ENCODE measurements at places on chromosomes 2 and 18.

GRCh38 chr18:10454681-10455557 lies 484 bp downstream of the APCDD1 start:
- no peak for DNase-seq

DNA sequence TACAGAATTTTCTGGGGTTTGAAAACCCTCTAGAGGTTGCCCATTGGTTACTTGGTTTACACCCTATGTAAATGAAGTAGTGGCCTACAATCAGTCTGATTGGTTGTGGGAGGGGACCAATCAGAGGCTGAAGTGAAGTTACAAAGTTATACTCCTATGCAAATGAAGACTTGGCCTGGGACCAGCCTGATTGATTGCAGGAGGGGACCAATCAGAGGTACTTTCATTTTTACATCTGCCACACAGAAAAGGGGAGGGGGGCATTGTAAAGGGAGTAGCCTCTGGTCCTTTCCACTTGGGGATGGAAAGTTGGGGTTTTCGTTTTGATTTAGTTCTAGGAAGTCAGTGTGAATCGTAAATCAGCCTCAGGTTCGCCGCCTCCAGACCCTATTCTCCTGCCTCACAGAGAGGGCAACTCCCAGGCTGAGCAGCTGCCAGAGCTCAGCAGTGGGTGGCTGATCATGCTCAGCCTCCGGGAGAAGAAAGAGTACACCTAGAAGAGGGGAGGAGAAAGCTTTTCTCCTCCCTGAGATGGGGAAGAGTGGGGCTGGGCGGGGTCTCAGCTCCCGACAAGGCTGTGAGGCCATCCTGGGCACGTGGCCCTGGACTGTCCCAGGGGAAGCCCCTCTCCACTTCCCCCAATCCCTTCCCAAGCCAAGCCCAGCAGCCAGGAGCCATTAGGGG lies 372.5 kb downstream of the GALR1 start:
- DNase-seq = no peak

DNA sequence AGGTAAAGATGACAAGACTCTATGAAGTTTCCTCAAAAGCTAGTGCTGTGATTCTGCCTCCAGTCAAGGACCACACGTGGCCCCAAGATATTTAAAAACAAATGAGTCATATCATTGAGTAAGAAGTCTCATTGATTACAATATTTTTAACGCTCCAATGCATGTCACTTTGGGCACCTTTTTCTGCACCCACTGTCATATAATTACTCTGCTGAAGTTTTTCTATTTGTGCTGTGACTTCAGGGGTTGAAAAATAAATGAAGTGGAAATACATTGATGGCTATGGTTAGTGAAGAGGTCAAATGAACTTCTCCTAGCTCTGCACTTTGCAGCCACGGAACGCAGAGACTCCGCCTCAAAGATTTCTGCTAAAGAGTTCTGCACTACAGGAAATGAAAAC lies 344.3 kb upstream of the KYNU start:
- DNase-seq = no peak

- no peak for DNase-seq
Observed at GRCh38 chr2:222672068-222672401, 577 bp downstream of the MOGAT1 start.

DNA sequence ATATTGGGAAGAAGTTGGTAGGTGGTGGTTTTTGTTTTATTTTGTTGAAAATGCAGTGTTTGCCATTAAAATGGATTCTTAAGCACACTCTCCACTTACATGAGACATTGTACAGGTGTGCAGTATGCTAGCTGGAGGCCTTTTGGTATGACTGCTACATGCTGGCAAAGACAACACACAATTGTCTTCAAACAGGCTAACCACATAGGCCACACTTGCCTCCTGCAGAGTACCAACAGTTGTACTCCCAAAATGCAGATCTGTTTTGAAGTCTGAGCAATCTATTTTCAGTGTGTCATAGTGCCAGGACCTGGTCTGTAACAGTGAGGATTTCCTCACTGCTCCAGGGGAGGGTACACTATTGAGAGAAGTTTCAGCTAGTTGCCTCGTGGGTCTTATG lies 213.6 kb downstream of the ZRANB3 start:
- no peak for DNase-seq

DNA sequence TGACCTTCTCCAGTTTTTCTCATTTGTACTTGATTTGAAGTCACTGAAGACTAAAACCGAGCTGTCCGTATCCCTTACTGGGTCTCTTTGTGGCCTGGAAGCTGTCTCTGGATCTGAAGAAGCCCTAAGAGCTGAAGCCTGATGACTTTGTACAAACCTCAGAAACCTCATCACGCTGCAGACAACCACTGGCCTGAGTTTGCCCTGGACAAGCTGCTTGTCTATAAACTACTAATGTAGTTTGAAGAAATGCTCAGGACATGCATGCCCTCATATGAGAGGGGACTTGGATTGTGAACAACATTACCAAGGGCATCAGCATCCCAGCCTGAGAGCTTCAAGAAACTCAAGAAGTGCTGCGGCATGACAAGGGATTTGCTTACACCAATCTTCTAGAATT lies 79.3 kb upstream of the CBLN2 start:
- no peak for DNase-seq

- DNase-seq = no peak
Observed at GRCh38 chr2:47083886-47084687, 71.0 kb downstream of the STPG4 start.

DNA sequence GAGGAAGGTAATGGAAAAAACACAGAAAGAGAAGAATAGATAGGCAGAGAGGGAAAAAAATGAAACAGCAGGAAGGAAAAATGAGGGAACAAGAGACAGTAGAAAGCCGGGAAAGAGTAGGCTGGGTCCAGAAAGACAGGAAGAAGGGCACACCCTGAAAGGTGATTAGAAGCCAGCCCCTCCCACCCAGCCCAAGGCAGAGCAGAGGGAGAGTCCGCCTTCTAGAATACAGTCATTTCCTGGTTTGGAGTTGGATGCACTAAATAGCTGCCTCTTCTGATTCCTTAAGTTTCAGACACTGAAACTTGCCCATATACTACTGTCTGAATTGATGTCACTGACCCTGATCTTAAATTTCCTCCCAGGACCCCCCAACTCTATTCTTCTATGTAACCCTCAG lies 17.9 kb upstream of the DSG3 start:
- DNase-seq = no peak

DNA sequence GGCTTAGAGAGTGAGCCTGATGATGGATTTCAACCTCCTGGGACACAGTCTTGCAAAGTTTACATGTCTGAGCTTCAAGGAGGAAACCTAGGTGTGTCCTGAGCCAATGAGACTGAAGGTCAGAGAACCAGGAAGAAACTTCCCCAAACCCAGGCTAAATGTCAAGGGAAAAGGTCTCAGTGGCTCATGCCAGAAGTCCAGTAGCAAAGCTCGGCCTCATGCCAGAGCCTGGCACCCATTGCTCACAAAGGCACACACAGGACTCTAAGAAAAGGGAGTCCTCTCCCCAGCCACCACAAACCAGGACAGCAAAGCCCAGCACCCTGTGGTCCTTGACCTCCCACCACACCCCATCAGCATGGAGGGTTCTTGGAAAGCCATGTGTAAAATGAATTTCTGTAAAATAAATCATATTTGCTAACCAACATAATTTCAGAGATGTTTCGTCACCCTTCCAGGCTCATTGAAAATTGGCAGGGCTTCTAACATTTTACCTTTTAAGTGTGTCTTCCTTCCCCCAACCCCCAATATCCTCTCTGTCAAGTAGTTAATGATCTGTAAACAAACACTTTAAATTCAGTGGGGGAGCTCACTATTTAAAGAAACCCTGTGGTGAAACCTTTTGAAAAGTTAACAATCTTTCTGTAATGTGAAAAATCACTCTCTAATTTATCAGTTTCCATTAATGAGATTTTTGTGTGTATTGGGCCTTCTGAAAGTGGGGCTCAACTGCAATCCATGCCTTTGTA lies 77.1 kb downstream of the BCL11A start:
- no peak for DNase-seq

GRCh38 chr18:58991167-58991798 lies 126.6 kb downstream of the ZNF532 start:
- DNase-seq = no peak

- no peak for DNase-seq
Observed at GRCh38 chr18:79975985-79976680, 11.7 kb downstream of the HSBP1L1 start.

DNA sequence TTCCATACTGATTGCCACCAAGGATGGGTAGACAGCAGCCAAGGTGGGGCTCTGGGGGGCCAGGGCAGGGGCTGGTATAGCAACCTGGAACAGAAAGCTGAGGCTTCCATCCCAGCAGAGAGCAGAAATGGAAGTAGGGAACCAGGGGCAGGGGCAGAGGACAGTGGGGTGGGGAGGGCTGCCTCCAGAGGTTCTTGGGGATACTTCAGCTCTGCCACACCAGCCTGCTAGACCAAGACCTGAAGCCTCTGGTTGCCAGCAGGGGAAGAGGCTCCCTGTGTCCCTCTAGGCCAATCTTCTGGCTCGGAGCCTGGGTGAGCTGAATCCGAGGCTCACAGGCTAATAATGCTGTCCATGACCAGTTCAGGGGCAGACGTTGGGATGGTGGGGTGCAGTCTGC lies 329.0 kb downstream of the DYSF start:
- no peak for DNase-seq

DNA sequence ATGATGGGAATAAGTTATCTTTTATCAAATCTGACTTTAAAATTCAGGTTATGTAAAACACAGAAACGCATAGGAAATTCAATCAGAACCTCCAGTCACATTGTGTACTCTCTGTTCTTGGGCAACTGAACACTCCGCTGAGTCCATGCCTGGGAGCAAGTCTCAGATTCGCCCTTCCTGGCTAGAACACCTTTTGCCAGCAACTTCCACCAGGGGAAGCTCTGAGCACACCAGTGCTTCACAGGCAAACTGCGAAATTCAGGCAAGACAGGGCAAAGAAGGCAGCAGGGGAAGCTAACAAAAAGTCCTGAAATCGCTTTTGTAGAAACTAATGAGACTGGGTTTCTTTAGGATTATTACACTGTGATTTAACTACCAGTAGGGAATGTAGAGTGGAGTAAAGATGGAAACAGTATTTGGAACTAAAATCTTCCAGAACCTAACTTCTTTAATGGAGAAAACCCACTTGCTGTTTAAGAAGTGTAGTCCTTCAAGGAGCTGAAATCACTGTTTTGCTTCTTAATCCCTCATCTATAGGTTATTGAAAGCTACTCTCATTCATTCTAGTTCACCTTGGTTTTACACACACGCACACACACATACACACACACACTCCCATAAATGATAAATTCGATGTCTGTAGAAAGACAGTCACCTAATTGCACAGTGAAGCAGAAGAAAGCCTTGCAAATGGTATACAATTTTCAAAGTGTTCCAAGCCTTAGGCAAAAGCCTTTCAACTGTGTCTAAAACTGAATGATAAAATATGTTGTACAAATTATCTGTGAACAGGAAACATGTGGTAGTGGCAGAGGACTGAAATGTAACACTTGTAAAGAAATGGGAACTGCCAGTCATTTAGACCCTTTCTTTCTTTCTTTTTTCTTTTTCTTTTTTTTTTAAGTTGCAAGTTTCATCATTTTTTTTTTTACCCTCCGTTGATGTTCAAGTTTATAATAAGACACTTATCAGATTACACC lies 214.5 kb downstream of the TMEM182 start:
- no peak for DNase-seq
